ENCODE measurements at places on chromosomes 11 and 22.

DNA sequence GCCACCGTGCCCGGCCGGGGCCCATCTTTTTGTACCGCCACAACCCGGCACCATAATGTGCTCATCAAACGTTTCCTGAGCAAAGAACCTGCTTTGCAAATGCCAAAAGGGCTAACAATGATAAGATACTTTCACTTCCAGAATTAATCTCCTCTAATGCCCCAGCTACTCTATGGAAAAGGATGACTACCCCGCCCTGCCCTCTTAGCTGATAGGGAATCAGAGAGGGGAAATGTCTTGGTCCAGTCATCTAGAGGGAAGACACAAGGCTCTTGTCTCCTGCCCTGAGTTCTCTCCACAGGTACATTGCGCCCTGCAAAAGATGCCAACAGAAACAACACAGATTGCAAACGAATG is 586 bp downstream of the TTLL1 start:
- DNase-seq: no peak

DNA sequence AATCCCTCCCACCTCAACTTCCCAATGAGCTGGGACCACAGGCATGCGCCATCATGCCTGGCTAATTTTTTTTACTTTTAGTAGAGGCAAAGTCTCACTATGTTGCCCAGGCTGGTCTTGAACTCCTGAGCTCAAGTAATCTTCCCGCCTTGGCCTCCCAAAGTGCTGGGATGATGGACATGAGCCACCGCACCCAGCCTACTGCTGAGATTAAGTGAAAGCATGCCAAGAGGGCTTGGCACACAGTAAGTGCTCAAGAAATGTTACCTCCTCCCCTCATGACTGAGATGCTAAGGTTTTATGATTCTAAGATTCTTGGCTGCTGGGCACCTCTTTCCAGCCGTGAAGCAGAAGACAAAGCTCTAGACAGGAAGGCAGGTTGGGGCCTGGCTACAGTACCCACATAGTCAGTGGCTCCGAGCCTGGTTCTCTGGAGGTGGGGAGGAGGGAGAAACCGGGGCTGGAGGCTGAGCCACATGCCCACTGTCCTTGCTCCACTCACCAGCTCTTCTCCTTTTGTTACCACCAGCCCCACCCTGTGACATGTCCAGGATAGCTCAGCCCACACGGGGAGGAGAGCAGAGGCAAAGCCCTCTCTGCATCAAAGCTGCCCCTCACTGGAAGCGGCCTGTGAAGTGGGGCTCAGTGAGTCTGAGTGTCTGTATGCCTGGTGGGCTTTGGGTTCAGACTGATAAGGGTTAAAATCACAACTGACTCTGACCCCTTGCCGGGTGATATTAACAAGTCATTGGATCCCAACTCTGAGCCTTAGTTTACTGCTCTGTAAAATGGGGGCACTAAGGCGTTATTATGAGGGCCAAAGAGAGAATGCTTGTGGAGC is 12.9 kb downstream of the ARHGEF17 start:
- DNase-seq: no peak

- DNase-seq: no peak
Observed at GRCh38 chr11:131065435-131066413, 149.4 kb upstream of the SNX19 start.

DNA sequence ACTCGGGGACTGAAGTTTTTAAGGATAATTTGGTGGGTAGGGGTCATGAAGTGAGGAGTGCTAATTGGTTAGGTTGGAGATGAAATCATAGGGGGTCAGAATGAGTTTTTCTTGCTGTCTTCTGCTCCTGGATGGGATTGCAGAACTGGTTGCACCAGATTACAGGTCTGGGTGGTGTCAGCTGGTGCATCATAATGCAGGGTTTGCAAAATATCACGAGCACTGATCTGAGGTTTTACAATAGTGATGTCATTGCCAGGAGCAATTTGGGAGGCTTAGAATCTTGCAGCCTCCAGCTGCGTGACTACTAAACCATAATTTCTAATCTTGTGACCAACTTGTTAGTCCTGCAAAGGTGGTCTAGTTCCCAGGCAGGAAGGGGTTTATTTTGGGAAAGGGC is 46.4 kb upstream of the CALCB start:
- no peak for DNase-seq

GRCh38 chr11:60912851-60913528 is 968 bp upstream of the TMEM109 start:
- DNase-seq: no peak

Measured in NCI-H524 treated with DMSO at 0.1 percent for 48 hours (cell line).